ENCODE measurements at places on chromosomes 16 and 17. TPM values are rescaled to one million over a fixed set of nuclear protein-coding genes. Genes with fewer than 3 reads are reported as not detected.

DNA sequence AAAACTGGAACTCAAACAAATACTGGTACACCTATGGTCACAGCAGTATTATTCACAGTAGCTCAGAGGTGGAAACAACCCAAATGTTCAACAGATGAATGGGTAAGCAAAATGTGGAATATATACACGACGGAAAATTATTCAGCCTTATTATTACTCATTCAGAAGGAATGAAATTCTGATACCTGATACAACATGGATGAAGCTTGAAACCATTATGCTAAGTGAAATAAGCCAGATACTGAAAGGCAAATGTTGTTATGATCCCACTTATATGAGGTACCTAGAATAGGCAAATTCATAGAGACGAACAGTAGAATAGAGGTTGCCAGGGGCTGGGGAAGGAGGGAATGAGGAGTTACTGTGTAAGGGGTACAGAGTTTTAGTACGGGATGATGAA is 27.1 kb upstream of the MYLK3 start:
- no peak for DNase-seq

GRCh38 chr17:28722417-28723158 is 2.8 kb downstream of the RPL23A start:
- no peak for DNase-seq

GRCh38 chr17:19672009-19672750 is 23.6 kb downstream of the ALDH3A2 start:
- peak; percentile 53 for DNase-seq

DNA sequence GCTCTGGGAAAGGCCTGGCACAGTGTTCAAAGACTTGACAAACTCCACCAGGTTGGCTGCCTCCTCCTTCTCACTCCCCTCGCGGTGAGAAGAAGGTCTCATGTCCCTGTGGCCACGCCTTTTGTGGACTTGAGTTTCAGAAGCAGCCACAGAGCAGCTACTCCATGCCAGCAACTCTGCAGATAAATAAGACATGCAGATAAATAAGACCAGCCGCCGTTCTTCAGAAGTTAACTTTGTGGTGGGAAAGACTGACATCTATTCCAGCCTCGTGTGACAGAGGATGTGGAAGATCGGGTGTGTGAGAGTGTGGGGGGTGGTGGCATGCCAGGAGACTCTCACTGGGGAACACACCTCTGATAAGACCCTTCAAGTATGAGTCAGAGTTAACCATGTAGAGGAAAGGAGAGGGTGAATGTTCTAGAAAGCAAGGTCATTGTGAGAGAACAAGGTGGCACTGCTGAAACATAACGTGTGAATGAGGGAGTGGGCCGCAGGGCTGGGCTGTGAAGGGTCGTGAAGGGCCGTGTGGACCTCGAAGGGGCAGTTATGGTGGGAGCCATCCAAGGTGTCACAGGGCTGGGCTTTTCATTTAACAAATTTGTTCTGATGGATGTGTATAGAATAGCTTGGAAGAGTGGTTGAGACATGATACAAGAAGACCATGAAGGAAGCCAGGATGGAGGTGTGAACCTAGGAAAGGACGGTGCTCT is 830 bp downstream of the SPACA3 start:
- no peak for DNase-seq

The C1QTNF1 gene
- polyA plus RNA-seq = 1.9 TPM

The LYZL6 gene
- not detected for polyA plus RNA-seq

The BCKDK gene
- polyA plus RNA-seq = 33.6 TPM

The TP53TG3B gene
- not detected for polyA plus RNA-seq

The GNAO1 gene
- 5.7 TPM for polyA plus RNA-seq

All from left kidney (tissue), 8 donors.